ENCODE measurements at places on chromosomes 2 and 18.
A peak's percentile ranks its signal among the peaks of the same experiment; 100 is the strongest.

DNA sequence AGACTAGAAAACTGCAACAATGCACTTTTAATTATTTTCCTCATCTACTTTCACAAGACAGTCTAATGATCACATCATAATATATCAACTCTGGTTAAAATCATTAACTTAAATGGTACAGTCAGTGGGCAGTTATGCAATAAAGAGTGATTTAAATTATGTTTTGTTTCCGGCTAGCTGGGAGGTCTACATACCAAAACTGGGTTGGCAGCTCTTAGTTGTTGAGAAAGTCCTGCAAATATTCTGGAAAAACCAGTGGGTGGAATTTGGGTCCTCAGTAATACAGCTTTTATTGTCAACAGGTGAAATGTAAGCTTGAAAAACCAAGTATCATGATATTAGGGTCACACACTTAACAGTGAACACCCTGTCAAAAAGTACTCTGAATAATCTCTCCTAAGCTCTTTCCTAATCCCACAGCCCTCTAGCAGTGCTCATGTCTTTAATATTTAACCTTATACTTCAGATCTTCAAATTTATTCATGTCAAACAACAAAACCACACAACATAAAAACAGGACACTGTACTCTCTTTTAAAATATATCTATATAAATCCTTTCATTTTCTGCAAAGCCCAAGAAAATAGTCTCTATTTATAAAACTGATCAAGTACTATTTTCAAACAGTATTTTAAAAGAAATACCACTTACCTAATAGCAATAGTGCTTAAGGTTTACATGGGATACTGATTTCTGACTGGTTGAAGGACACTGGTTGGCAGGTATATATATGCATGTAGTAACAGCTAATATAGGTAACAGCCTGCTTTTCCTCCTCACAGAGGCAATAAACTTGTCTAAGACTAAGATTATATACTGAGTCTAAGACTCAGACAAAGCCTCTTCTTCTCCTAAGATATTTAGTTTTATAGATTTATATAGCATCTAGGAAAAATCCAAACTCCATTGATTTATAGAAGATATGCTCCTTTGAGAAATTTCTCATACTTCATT, 103.8 kb downstream of the GAREM1 start:
- DNase-seq = no peak

DNA sequence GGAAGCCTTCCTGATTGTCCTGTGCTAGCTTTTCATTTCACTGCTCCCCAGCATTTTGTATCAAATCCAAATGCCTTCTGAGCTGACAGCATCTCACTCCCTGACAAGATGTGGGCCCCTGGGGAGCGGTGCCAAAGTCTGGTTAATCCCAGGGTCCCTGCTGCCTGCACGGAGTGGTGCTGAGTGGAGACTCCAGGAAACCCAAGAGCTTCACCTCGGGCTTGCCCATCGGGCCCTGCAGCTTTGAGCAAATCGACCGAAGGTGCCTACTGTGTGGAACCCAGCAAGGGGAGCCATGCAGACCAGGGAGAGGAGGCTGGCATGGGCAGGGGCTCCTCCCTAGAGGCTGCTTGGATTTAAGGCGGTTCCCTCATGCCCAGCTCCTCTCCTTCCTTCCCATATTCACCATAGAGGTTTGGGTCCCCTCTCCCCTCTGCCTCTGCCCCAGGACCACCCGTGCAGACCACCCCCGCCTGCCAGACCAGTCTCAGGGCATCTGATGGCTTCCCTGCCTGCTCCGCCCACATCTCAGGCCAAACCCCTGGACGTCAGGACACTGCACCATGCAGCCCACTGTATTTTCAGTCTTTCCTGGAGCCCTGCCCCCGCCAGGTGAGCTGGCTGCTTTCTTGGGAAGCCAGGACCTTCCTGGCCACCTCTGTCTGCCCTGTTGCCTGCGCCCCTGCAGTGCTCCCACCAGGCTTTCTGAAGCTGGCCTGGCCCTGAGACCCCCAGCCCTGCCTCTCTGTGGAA, 37.8 kb downstream of the RRM2 start:
- no peak for DNase-seq

DNA sequence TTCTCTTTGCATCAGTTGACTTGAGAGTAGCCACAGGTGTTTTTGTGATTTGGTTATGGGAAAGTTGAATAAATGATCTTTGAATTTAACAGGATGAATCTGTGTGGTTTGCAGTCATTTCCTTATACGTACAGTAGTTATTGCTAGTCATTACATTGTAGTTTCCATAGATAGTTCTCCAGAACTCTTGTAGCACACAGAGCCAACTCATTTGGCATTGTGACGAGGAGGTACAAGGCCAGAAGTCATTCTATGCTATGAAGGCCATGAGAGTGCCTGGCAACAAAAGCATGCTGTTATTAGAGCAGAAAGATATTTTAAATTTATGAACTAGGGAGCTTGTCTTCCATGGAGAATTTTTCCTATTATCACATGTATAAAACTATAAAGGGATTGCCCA, 973.0 kb upstream of the CHAC2 start:
- DNase-seq = no peak

DNA sequence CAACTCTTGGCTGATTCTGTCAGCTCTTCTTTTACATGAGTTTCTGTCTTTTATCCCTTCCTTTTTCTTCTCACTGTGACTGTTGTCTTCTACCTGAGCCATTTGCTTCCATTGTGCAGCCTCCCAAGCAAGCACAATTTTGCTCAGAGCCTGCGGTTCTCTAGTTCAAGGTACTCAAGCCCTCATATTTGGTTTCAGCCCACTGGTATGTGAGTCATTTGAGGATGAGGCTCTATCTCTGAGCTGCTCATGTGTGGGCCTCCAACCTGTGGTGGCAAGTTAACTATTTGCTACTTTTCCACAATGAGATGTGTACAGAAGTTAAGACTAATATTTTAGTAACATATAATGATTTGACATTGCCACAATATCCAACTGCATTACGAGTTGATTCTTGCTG, 183.0 kb downstream of the PHLPP1 start:
- DNase-seq = no peak

DNA sequence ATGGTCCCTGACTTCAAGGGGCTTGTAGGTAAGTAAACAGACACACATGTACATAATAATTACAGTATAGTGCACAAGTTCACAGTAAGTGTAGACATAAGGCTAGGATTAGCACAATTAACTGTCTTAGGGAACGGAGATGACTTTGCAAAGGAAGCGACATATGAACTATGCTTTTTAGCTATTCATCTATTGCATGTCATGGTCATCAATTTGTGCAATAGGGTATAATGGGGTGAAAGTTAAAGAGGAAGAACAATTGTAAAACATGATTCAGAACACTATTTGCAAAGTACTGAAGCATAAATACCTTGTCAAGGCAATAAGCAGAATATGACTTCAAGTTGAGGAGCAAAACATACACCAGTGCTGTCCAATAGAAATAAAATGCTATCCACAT, 112.3 kb upstream of the SLC8A1 start:
- no peak for DNase-seq

GRCh38 chr2:153811516-153811915, 60.2 kb upstream of the GALNT13 start:
- no peak for DNase-seq

DNA sequence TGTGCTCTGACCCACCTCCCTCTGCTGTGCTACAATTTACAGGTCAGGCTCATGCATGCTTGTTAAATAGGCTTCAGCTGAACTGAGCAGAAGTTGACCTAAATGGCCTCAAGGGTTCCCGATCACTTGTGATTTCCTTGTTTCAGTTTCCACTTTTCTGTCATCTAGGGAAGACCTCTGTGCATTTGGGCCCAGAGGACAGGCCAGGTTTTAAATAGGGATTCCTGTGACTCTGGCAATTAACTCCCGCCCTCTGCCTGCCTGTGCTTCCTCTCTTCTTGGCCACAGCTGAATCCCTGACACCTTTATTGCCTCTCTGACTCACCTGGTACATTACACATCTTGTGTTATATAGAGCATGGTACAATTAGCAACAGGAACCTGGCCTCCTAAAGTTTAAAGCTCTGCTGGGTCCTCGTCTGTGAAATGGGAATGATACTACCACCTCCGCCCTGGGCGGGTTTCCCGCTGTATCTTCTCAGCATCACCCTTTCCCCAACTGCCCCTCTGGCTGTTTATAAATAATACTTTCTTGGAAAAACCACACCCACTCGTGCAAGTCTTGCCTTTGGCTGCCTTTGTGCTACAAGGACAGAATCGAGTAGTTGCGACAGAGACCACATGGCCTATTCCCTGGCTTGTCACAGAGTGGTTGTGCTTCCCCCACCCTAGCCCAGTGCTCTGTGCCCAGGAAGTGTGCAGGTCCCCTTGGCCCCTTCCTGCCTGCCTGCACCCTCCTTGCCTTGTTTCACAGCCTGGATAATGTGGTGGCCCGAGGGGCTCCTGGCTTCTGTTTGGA, 7.9 kb downstream of the CABLES1 start:
- DNase-seq = no peak

- no peak for DNase-seq
Observed at GRCh38 chr2:12032975-12033374, 286.5 kb downstream of the LPIN1 start.

- DNase-seq = no peak
Observed at GRCh38 chr2:233273120-233273519, 21.6 kb downstream of the ATG16L1 start.

DNA sequence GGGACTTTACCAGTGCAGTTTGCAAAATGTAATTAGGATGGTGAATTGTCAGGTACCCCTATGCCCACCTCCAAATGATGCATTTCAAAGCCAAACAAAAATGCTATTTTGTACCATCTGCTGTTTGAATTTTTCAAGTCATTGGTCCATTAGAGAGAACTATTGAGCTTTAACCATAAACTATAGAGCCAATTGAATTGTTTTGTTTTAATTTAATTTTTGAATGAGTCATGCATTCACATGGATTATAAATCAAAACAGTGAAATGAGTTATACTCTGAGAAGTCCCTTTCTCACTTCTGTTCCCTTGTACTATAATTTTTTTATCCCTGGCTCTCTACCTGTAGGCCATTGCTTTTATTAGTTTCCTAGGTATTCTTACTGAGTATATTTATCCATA, 140.6 kb upstream of the LYPD6 start:
- DNase-seq = no peak

- DNase-seq = no peak
Observed at GRCh38 chr2:69638630-69639029, 4.9 kb downstream of the AAK1 start.

DNA sequence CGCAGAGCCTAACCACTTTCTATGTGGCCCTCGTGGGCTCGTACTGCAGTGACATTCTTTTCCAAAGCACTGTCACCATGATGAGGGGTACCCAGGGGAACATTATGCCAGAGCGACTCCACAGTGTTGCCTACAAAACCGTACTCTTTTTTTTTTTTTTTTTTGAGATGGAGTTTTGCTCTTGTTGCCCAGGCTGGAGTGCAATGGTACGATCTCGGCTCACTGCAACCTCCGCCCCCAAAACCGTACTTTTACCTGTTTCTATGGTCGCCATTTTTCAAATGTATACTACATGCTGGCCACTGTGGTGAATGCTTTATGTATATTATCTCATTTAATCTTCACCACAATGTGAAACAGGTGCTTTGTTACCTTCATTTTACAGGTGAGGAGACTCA, 4.3 kb downstream of the PLEK start:
- no peak for DNase-seq

- peak; percentile 14 for DNase-seq
Observed at GRCh38 chr2:8310557-8311455, 371.1 kb upstream of the ID2 start.

GRCh38 chr18:9764011-9764481, 55.9 kb downstream of the RAB31 start:
- no peak for DNase-seq

GRCh38 chr18:47912794-47913585, 17.5 kb downstream of the SMAD2 start:
- DNase-seq = no peak

DNA sequence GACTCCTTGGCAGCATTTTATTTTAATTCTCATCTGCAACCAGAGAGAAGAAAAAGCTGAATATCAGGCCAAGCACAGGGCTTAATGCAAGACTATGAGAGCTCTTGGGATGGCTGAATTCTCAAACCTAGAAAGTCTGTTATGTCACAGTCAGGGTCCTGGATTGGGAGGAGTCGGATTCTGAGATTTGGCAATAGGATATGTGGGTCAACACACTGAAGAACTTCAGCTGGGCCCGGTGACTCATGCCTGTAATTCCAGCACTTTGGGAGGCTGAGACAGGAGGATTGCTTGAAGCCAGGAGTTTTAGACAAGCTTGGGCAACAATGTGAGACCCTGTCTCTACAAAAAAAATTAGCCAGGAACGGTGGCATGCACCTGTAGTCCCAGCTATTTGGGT, 102.4 kb downstream of the COL3A1 start:
- DNase-seq = no peak

GRCh38 chr2:232341061-232341738, 37.4 kb upstream of the ALPP start:
- DNase-seq = no peak

- DNase-seq = no peak
Observed at GRCh38 chr2:150919901-150920300, 341.8 kb downstream of the RBM43 start.

GRCh38 chr2:118279005-118279404, 190.7 kb downstream of the INSIG2 start:
- DNase-seq = no peak

DNA sequence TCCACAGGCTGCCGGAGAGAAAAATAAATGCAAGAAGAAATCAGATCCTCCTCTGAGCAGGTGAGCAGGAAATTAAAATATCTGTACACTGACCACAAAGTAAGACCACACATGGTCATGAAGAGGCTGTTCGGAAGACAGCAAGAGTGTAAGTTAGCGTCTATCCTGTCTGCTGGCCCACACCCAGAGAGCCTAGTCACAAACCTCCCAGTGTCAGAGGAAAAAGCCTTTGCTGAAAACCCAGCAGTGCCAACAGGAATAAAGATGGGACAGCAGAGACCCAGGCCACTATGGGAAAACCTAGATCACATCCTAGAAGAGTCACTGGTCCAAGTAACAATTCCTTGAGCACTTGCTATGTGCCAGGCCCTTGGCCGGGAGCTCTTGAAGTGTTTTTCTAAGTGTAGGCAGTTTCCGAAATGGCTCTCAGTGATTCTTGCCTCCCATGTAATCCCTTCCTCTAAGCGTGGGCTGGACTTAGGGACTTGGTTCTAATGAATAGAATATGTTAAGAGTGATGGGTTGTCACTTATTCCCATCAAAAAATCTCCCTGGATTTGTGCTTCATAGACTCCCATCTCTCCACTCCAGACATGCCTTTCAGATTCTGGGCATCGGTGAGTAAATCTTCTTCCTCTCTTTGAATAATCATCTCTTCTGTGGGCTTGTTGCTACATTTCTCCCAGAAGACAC, 110.9 kb upstream of the PKDCC start:
- DNase-seq = no peak

GRCh38 chr2:141930803-141931202, 200.0 kb downstream of the LRP1B start:
- no peak for DNase-seq

DNA sequence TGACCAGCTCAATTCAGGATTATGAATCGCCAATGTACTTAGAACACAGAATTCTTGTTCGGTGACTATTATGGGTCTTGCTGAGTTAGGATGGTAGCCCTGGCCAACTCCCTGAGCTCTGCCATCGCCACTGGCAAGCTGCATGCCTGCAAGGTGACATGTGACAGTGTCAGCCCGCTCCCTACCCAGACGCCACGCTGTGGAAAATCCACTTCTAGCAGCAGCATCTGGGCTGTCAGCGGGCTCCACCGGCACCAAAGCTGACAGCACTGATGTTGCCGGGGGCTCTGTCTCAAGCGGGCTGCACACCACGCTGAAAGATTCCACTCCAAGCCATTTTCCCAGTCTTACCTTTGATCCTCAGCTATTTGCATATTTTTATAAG, 100.7 kb downstream of the MYT1L start:
- no peak for DNase-seq

Data from stimulated activated CD4-positive, alpha-beta T cell treated with anti-CD3 and anti-CD28 coated beads, Interleukin-1b, Interleukin-23, amount 100 ng/mL, for 1 hour (primary cell).